ENCODE measurements at places on chromosomes 6 and 20.

- DNase-seq = no peak
These were observed 5.2 kb downstream of the VWA7 start for GRCh38 chr6:31771992-31772358.

GRCh38 chr6:154891901-154892300 lies 103.2 kb upstream of the TIAM2 start:
- DNase-seq = no peak

GRCh38 chr6:148445620-148446019 lies 103.0 kb downstream of the SASH1 start:
- no peak for DNase-seq

DNA sequence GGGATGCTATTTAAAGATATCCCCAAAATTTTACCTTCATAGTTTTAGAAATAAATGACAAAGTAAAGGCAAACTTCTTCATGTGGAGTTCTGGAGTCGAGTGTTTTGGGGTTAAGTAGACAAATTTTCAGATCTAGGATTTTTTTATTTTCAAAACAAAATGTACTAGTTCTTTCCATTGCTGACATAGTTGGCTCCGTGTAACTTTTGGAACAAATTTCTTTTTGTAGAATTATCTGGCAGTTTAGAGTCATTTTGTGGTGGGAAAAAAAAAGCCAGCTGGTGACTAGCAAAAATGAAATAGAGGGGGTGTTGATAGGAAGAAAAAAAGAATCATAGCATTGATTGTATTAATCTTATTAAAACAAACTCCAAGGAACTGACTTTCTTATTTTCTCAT lies 131.6 kb upstream of the TCF21 start:
- DNase-seq = no peak

DNA sequence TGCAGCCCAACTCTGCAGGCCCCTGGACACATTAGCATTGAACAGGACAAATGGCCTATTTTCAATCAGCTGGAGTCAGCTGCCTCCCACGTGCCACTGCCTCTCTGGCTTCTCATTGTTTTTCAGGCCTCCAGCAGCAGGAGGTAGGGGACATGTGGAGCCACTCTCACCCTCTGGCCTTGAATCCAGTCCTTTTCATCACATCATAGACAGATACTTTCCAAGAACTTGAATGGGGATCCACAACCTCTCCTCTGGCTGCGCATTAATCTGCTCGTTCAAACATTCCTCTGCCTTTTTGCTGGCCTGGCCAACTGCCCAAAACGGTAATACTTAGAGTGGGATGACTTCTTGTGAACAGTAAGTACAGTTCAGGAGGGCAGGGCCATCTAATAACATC lies 592.3 kb downstream of the PKHD1 start:
- no peak for DNase-seq

DNA sequence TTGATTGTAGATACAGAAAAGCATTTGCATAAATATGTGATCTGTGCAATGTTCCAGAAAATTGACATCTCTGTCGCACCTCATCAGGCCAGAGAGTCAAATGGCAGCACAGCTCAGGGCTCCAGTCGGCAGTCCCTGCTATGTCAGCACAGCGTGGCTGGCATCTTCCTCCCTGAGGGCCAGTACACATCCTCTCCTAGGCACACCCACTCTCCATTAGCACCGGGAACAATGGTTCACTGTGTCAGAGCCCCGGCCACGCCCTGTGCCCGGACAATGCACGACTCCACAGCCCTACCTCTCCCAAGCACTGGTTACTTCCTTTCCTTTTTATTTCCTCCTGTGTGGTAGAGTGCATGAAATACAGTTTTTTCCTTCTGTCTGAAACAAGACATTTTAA lies 114.9 kb downstream of the FOXC1 start:
- peak; percentile 62 for DNase-seq

- DNase-seq = no peak
These were observed 29.8 kb upstream of the SMIM28 start for GRCh38 chr6:138347864-138348263.

DNA sequence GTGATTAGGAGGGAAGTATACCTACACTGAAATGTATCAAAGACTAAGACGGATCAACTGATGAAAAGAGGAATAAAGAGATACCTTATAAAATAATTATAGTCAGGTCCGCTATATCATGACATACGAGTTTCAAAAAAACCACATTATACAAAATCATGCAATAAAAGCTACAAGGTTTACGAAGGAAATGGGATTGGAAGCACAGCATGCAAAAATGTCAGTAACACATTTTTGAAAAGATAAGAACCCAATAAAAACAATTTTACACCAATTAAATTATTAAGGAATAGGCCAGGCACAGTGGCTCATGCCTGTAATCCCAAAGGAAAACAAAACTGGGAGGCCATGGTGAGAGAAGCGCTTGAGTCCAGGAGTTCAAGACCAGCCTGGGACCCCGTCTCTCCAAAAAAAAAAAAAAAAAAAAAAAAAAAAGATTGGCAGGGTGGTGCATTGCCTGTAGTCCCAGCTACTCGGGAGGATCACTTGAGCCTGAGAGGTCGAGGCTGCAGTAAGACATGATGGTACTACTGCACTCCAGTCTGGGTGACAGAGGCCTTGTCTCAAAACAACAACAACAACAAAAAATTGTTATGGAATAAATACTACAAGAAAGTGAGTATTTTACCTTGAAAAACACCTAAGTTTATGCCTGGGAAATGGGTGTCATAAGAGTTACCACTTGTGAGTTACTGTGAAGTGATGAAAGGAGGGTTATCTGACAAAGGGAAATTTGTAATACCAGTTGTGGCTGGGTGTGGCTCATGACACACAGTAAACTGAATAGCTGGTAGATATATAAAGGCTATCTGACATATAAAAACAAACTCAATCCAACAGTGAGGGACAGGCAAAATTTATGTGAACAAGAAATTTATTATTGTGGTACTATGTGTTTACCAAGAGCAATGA lies 45.2 kb downstream of the RANBP9 start:
- DNase-seq = no peak

DNA sequence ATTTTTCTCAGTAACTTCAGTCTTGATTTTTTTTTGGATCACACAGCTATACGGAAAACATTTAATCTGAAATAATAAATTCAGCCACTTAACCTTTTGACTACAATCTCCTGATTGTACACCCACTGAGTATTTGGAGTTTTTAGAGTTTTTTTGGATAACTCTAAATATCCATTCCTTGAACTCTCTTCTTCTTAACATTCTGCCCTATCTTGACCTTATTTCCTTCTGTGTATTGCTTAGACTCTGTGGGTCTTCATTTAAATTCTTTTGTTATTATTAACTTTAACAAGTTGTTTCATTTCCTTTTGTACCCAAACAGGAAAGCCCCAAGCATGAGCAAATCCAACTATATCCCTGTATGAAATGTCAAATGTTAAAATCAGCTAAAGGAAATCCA lies 170.2 kb upstream of the PTCHD4 start:
- no peak for DNase-seq

DNA sequence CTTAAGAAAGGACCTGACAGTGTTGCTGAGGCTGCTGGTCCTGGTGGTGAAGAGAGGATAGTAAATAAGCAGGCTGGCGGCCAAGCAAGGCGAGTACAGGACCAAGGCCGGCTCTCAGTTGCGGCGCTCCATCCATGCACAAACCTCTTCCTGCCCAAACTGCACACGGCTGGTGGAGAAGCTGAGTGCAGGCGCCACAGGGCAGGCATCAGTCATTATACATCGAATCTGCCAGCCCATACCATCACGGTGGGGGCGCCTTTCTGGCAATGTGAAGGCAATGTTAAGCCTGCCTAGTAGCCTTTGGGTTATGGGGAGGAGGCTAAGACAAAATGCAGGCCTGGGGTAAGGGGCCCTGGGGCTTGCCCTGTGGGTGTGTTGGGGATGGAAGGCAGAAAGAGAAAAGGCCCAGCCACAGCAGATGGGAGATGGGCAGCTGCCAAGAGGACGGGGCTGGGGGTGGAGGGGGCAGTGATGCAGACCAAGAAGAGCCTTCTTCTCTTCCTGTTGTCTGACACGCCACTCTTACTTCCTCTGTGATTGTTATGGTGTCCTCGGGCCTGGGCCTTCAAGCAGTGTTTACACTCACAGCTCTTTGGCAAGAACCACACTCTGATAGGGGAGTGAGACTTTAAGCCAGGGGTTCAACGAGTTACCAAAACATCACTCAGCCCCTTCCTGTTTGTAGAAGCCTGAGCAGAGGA lies 20.3 kb upstream of the KCNK16 start:
- DNase-seq = no peak

GRCh38 chr20:4091490-4092479 lies 76.4 kb upstream of the RNF24 start:
- DNase-seq = peak; percentile 89

DNA sequence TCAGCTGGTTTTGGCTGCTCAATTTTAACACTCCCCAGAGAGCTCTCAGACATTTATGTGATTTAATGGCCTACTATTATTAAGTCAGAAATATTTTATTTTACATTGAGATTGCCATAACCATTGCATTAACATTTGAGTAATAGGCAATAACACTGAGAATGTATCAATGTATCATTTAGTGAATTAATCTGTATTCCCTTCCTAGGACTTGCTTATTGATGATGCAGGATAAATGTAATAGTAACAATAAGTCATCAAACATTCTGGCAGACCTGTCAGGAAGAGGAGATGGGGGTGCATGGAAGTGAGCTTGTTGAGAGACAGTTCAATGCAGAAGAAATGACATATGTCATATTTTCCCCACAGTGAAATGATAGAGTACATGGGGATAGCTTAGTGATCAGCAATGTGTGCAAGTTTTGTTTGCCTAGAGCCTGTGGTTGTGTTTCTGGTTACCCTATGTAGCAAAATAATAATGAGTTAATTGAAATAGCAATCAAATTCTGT lies 458.9 kb downstream of the EYS start:
- DNase-seq = no peak

- DNase-seq = no peak
These were observed 183.7 kb downstream of the CD109 start for GRCh38 chr6:73879501-73880293.

- DNase-seq = no peak
These were observed 32.6 kb downstream of the BAK1 start for GRCh38 chr6:33547499-33547898.

DNA sequence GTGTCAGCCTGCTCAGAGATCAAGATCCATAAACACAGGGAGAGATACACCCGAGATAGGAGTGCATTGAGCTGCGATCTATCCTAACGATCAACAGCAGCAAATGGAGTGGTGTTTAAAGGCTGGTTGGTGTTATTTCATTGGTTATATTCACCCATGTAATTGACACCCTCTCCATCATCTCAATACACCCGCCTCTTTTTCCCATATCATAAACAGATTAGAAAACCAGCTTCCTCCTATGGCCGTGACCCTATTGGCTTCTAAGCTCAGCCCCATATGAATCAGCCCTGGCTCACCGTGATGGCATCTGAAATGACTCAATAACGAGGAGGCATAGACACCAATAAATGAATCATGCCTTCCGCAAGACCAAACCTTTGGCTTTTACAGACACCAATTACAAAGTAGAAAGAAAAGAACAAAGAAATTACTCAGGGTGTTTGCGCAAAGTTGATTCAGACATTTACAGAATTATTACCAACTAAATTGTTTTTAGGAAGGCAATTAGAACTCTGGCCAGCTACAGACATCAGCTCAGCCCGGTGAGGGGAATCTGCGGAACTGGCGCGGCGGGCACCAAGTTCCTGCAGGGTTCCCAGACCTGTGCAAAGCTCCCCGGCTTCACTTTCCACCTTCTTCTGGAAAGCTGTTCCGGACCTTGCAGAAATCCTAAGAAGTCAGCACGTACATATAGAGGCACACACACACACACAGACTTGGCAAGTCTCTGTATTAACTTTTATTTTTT lies 11.5 kb downstream of the PMEPA1 start:
- peak; percentile 99 for DNase-seq

- DNase-seq = no peak
These were observed 260.1 kb downstream of the PRL start for GRCh38 chr6:22036699-22037098.

DNA sequence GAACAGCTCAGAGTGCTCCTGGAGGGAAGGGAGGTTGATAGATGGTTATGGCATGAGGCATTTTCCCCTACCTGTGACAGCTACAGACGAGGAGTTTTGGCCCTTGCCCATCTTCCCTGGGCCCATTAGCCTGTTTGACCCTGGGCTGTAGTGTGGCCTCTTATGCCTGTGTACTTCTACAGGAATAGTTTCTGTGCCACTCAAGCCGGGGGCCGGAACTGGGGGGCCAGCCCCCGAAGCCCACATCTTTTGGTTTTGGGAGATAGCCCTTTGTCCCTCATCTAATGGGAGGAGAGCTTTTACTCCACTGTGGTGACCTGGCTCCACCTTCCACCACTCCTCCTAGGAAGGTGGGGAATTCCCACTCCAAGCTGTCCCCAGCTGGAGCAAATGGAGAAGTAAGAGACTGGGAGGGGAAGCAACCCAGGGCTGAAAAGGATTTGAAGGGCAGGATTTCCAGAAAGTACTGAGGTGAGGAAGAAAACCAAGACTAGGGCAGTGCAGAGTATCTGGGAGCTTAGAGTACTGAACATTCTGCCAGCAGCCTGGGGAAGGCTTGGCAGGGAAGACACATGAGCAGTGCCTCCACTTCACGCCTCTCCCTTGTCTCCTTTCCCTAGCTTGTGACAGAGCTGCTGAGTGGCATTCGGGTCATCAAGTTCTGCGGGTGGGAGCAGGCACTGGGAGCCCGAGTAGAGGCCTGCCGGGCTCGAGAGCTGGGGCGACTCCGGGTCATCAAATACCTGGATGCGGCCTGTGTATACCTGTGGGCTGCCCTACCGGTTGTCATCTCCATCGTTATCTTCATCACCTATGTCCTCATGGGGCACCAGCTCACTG lies 6.9 kb downstream of the ABCC10 start:
- no peak for DNase-seq

DNA sequence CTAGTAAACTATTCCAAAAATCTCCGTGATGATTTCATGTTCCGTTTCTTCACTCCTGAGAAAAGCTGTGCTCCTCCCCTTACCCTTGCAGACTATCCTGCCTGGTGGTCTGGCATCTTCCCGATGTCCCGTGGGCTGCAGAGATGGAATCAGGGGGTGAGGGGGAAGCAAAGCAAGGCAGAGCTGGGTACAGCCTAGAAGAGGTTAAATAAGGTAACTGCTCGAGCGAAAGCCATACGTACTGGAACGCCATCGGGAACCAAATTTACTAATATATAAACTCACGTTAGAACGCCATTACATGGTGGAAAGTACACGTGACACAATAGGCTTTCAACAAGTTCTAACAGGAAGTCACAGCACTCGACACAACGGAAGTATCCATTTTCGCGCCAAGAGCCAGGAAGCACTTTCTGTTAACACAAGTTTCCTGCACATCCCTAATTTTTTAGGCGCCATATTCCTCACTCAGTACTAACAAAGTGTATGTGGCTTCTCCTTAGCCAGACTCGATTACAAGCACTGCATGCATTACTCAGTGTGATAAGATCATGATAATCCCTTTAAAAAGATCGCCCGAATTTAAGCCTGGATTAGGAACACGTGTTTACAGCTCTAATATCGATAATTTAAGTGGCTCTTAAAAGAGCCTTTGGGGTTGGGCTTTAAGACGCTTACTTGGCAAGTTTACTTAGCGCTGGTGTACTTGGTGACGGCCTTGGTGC lies 101.6 kb upstream of the PRSS16 start:
- DNase-seq = peak; percentile 91

DNA sequence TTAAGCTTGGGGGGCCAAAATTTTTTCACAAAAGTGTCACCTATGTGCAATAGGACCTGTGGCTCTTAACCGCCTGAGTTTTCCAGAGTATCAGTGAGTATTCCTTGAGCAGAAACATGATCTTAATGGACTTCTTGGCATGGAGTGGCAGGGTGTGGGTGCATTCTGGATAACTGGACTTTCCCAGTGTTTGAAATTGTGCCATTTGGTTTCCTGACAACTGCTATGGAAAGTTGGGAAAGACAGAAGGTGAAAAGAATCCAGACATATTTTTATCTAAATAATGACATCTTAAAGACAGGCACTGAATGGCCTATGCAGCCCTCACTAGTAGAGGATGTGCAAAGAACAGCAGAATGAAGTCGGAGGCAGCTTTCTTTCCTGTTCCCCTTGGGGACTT lies 34.3 kb upstream of the ADTRP start:
- no peak for DNase-seq
